Vagina (tissue), 2 donors: ENCODE measurements at places on chromosomes 7 and 10.

GRCh38 chr7:112116894-112117293 is 89.3 kb downstream of the DOCK4 start:
- no peak for DNase-seq

GRCh38 chr7:45052011-45052410 is 36.8 kb downstream of the NACAD start:
- no peak for DNase-seq

- DNase-seq = no peak
These were observed 131.0 kb upstream of the GAD2 start for GRCh38 chr10:26085549-26085948.

- no peak for DNase-seq
These were observed 7.4 kb downstream of the EGFR start for GRCh38 chr7:55026086-55026790.

- no peak for DNase-seq
These were observed 140.4 kb upstream of the BMPER start for GRCh38 chr7:33764752-33765451.

DNA sequence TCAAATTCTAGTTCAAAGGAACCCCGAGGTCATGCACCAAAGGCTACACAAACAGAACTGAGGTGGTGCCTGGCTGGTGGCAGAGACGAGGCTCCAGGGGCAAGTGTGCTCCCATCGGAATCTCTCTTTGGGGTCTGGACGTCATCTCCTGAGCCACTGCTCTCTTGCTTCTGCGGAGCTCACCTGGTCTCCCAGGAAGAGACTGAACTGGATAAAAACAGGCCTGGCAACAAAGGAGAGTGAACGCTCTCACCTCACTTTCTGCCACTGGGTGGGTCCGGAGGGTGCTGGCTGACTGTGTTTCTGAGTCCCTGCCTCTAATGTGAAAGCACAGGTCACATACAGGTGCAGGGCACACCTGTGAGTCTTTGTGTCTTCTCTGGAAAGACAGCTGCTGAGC is 22.4 kb downstream of the VIPR2 start:
- no peak for DNase-seq

DNA sequence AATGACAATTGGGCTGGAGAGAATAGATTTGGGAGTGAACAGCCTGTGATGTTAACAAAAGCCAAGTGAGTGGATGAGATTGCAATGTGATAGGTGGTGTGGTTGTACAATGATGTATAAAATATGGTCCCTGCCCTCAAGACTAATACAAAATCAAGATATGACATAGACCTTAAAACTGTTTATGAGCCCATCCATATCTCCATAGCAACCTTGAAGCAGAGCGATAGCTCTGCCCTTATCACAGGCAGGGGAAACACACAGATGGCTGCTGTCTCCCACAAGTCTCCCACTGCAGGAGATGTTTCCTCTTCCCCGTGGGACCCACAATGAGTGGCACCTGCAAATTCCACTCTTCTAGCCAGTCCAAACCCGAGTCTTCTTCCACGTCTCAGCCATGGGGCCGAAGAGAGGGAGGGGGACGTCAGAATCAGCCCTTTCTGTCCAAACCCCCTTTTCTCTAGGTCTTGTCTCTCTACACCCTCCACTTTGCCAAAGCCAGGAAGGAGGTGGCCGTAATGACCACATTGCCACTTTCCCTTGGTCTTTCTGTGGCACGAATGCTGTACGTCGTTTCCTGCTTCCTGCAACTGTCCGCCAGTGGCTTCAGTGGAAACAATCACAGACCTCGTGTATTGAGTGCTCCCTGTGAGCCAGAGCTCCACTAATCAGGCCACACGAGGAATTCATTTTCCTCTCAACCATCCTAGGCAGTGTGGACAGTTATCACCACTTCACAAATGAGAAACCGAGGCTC is 7.5 kb upstream of the TBXAS1 start:
- peak; percentile 49 for DNase-seq

GRCh38 chr7:145123502-145123901 is 287.6 kb upstream of the TPK1 start:
- DNase-seq = no peak

GRCh38 chr10:47384148-47384921 is at the start of gene ZNF488:
TSS of gene ZNF488 (minus strand) at chr10:47384293. CDS start at chr10:47368829, 15,464 bp downstream.
- peak; percentile 90 for DNase-seq

- peak; percentile 47 for DNase-seq
These were observed 12.6 kb downstream of the RASGEF1A start for GRCh38 chr10:43254199-43254730.
